Natural killer cell (primary cell): ENCODE measurements at places on chromosomes 12 and 14. TPM values are rescaled to one million over a fixed set of nuclear protein-coding genes. Genes with fewer than 3 reads are reported as not detected.
A peak's percentile ranks its signal among the peaks of the same experiment; 100 is the strongest.

- no peaks in the 10 kb centered on the region for H3K4me1 ChIP-seq
- H3K36me3 ChIP-seq: no peaks in the 10 kb centered on the region
- H3K27ac ChIP-seq: no peak overlapping the region
- no peak for DNase-seq
- H3K27me3 ChIP-seq: no peaks in the 10 kb centered on the region
Observed at GRCh38 chr14:50997712-50998111, 53.4 kb upstream of the PYGL start.

DNA sequence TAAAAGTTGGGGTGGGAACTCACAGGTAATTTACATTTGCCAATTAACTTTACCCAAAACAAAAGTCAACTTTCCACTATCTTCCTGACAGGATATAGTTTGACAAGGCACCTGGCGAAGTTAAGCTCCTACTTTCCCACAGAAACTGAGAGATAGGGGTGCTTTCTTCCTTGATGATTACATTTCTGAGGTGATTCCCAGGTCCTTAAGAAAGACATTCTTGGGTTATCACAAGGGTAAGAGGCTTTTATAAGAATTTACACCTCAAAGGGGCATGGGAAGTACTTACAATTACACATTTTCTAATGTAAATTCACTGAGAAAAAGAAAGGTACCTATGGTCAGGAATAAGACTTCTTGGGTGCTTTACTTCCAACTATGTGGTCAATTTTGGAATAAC, 660.9 kb upstream of the MGAT4C start:
- no peak overlapping the region for H3K4me3 ChIP-seq
- H3K4me1 ChIP-seq: no peaks in the 10 kb centered on the region
- no peak for DNase-seq

DNA sequence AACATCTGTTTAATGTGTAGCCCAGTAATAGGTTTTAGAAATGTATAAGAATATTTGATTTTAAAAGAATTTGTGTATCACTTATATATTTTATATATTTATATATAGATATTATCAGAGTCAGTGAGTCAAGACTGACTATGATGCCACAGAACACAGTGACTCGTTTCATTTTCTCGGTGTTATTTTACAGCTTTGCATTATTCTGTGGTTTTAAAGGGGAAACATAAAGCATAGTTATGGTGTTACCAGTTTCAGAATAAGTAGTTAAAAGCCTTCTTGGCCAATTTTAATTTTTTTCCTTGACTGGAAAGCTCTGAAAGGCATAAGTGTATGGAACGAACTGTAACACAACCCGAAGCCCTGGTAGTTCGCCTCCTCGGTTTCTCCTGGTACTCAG, 91.0 kb downstream of the GRIP1 start:
- DNase-seq: no peak
- peaks cover 2% of the 10 kb centered on the region for H3K27me3 ChIP-seq
- no peak overlapping the region for H3K27ac ChIP-seq
- no peaks in the 10 kb centered on the region for H3K36me3 ChIP-seq

GRCh38 chr14:104935026-104935650, 10.5 kb downstream of the PLD4 start:
- peaks cover 12% of the 10 kb centered on the region for H3K4me1 ChIP-seq
- no peak overlapping the region for H3K27ac ChIP-seq
- no peaks in the 10 kb centered on the region for H3K36me3 ChIP-seq
- no peak overlapping the region for H3K4me3 ChIP-seq
- peaks cover 5% of the 10 kb centered on the region for H3K27me3 ChIP-seq
- no peak for DNase-seq

- no peaks in the 10 kb centered on the region for H3K27me3 ChIP-seq
- no peak overlapping the region for H3K27ac ChIP-seq
- no peak for DNase-seq
- no peak overlapping the region for H3K4me3 ChIP-seq
Observed at GRCh38 chr12:131862084-131862441, 32.4 kb upstream of the ULK1 start.

GRCh38 chr14:41973178-41973577, 366.5 kb downstream of the LRFN5 start:
- H3K36me3 ChIP-seq: no peaks in the 10 kb centered on the region

DNA sequence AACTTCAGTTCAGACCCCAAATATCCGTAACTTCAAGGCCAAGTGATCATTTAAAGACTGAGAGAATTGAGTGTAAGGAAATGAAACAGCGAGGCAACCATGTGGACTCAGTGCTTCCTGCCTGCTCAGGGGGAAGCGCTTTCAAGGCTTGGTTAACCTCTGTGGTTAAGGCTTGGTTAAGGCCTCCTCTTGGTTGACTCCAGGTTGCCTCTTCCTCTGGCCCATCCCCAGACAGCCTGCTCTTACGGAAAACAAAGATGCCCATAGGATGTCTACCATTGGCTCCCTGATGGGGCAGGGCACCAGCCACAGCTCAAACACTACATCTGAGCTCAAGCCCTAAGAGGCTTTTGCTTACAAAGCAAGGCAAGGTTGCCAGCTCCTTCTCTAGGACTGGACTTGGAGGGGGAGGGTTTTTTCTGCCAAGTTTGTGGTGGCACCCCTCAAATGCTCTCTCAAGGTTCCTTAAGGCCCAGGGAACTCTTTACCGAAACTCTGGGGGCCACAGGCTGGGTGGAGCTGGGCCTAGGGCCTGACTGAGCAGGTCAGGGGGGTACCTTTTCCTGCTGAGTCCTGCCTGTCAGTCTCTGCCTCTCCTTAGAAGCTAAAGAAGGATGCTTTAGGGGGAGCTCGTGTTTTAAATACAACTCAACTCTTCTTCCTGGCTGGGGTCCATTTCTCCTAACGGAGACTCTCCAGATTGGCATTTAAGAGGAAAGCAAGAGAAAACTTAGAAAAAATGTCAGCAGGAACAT, 13.7 kb downstream of the COL2A1 start:
- peaks cover 23% of the 10 kb centered on the region for H3K4me1 ChIP-seq
- peaks cover 7% of the 10 kb centered on the region for H3K27me3 ChIP-seq
- DNase-seq: peak; percentile 77
- no peak overlapping the region for H3K4me3 ChIP-seq

- no peak overlapping the region for H3K27ac ChIP-seq
- H3K27me3 ChIP-seq: no peaks in the 10 kb centered on the region
- no peaks in the 10 kb centered on the region for H3K4me1 ChIP-seq
- no peak for DNase-seq
- peaks cover 60% of the 10 kb centered on the region for H3K36me3 ChIP-seq
- no peak overlapping the region for H3K4me3 ChIP-seq
Observed at GRCh38 chr12:50678650-50679365, 85.1 kb upstream of the ATF1 start.

DNA sequence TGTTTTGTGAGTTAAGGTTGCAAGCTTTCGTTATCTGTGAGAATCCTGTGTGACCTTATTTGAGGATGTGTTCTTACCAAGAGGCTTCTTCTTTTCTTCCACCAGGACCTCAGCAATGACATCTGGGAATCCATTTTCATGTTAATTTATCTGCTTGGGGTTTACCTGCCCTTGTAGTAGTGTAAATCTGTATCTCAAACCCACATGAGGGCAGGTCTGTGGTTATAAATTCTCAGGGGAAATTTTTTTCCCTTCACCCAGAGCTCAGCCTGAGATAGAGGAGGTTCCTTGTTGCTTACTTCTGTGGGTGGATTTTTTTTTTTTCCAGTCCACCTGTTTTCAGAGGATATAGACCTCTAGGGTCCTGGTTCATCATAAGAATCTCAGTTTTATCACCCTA, 70.8 kb downstream of the AKAP6 start:
- no peaks in the 10 kb centered on the region for H3K4me1 ChIP-seq
- no peak overlapping the region for H3K27ac ChIP-seq
- H3K27me3 ChIP-seq: no peaks in the 10 kb centered on the region
- no peak overlapping the region for H3K4me3 ChIP-seq
- no peak for DNase-seq

DNA sequence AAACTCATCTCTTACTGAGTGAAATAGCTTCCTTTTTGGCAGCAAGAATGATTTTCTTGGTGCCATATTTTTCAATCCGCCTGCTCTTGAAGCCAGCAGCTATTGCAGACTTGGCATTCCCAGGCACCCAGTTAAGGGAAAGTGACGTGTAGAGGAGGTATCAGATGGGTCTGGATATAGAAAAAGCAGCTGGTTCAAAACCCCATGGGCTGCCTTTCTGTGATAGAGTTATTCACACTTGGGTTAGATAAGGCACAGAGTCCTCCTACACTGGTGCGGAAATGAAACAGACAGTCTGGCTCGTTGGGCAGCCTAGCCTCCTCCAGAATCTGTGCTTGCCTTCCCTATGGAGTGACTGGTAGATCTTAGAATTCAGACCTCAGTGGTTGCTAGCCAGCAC, 62.2 kb downstream of the PTPN11 start:
- no peak overlapping the region for H3K4me3 ChIP-seq
- H3K27ac ChIP-seq: no peak overlapping the region
- H3K4me1 ChIP-seq: no peaks in the 10 kb centered on the region
- H3K36me3 ChIP-seq: peaks cover 64% of the 10 kb centered on the region
- DNase-seq: no peak

- no peak overlapping the region for H3K27ac ChIP-seq
- H3K36me3 ChIP-seq: no peaks in the 10 kb centered on the region
- peaks cover 21% of the 10 kb centered on the region for H3K27me3 ChIP-seq
- DNase-seq: no peak
- peaks cover 16% of the 10 kb centered on the region for H3K4me1 ChIP-seq
- H3K4me3 ChIP-seq: peak overlapping the region; percentile 13
Observed at GRCh38 chr12:48788524-48788853, 400 bp downstream of the ADCY6 start.

GRCh38 chr12:118521036-118521370, 144.6 kb downstream of the SUDS3 start:
- H3K27me3 ChIP-seq: no peaks in the 10 kb centered on the region
- no peaks in the 10 kb centered on the region for H3K36me3 ChIP-seq
- no peaks in the 10 kb centered on the region for H3K4me1 ChIP-seq
- H3K27ac ChIP-seq: no peak overlapping the region
- H3K4me3 ChIP-seq: no peak overlapping the region

DNA sequence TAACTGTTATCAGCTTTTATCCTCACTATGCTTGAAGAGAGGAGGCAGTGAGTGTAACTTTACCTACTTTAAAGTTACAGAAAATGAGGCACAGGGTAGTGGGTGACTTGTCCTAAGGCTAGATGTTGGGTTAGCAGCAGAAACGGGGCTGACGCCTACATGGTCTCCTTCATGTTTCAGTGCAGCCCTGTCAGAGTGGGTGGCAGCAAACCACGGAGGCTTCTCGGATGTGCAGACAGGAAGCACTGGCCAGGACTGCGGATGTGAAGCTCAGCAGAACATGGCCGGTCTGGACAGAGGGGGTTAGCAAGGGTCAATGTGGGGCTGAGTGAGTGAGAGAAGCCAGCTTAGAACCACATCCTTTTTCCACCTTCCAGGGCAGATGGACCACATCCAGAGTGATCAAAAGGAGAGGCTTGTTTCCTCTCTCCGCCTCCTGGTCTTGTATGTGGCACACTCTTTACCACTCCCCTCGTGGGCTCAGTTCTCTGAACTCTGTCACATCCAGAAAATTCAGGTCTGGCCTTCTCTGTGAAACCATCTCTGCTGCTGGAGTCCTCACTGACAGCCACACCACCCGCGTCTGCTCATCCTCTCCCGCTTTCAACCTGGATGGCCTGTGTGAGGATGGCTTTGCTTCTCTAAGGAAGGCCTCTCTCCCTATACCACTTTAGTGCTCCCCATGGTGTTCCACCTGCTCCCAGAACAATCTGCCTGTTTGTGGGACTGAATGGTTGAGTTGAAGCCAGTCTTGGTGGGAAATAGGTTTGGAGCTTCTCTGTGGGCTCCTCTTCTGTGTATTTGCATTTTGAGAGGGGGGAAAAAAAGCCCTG, 14.1 kb downstream of the SUSD6 start:
- no peaks in the 10 kb centered on the region for H3K27me3 ChIP-seq
- peak; percentile 65 for DNase-seq
- H3K27ac ChIP-seq: peak overlapping the region; percentile 89
- H3K4me1 ChIP-seq: peaks cover 72% of the 10 kb centered on the region
- H3K36me3 ChIP-seq: no peaks in the 10 kb centered on the region

GRCh38 chr12:10098791-10099190, at the start of gene CLEC1A:
Gene CLEC1A, minus strand, starts transcription at chr12:10098985. Its CDS starts 63 bp downstream, at chr12:10098922.
- H3K4me3 ChIP-seq: no peak within 1 kb of the TSS
- H3K36me3 ChIP-seq: no peaks in the 10 kb centered on the region
- DNase-seq: no peak
- H3K27me3 ChIP-seq: peaks cover 7% of the 10 kb centered on the region

DNA sequence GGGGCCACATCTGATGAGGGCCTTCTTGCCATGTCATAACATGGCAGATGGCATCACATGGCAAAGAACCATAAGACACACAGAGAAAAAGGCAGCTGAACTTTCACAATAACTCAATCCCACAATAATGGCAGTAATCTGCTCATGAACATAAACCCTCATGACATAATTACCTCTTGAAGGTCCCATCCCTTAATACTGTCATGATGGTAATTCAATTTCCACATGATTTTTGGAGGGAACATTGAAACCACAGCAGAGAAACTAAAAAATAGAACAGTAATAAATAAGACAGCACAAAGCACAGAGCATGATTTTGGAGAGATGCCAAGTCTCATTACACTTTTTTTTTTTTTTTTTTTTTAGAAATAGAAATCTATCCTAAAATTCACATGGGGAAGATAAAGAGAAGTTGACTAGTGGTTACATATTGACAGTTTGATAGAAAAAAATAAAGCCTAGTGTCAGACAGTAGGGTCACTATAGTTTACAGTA, 61.8 kb upstream of the ATF7IP start:
- H3K27me3 ChIP-seq: no peaks in the 10 kb centered on the region
- H3K4me1 ChIP-seq: no peaks in the 10 kb centered on the region
- H3K27ac ChIP-seq: no peak overlapping the region

DNA sequence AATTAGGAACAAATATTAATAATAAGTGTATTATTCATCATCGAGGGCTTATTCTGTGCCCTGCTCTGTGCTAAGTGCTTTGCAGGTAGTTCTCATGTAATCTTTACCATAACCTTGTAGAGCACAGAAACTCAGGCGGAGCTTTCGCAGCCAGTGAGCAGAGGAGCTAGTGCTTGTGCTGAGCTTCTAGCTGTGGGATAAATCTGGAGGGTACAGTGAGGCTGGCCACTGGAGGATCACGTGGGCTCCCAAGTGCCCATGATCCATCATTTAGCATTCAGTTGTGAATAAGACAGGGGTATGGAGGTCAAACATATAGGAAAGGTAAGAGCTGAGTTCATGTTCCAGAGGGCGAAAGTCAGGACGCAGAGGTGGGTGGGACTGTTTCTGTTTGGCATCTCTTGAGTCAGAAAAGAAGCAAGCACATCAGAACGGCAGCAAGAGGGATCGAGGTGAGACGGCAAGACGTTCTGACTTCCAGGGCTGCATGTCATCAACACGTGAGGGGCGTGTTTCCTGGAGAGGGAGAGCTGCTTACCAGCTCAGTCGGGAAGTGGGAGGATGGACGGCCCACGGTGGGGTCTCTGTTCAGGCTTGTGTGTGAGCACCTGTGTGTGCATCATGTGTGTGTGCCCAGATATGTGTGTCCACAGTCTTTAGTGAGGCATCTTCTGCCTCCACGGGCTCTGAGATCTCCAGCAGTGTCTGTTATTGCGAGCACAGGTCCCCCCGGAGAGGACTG, 16.8 kb upstream of the KRT80 start:
- H3K4me1 ChIP-seq: no peaks in the 10 kb centered on the region
- no peak for DNase-seq
- H3K4me3 ChIP-seq: no peak overlapping the region
- H3K27me3 ChIP-seq: no peaks in the 10 kb centered on the region
- no peak overlapping the region for H3K27ac ChIP-seq

Gene CMA1
- total RNA-seq: 0.63 TPM

Gene GOLGA5
- 11.5 TPM for total RNA-seq

Gene CLEC1B
- 0.50 TPM for total RNA-seq

Gene SPX
- total RNA-seq: 1.2 TPM

Gene CIROP
- total RNA-seq: not detected

Gene PLBD1
- 4.6 TPM for total RNA-seq

Gene PLEKHG7
- not detected for total RNA-seq

Gene FGF23
- not detected for total RNA-seq

Gene TAS2R8
- total RNA-seq: not detected
